NCI-H1694 treated with DMSO at 0.1 percent for 48 hours (cell line): ENCODE measurements at places on chromosomes 4 and X.

- no peak for DNase-seq
Observed at GRCh38 chr4:116427666-116428065, 657.7 kb downstream of the TRAM1L1 start.

DNA sequence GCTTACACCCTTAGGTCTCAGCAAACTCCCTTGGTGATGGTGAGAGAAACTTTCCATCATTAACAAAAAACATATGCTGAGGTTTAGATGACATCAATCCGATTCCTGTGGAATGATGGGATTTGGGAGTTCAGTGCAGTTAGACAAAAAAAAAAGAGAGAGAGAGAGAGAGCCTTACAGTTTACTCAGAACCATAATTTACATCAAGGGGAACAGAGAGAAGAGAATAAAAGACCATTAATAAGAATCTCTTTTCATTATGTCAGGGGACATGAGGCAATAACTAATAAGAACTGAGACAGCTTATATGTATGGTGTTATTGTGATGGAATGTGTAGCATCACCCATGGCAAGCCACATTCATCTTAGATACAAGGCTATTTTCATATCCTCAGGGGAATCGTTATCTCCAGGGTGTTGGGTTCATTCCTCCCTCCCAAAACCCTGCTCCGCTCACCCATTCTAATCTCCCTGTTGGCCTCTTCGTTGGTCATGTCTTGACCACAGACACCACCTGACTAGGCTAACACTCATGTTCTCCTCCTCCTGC lies 175.7 kb upstream of the MXRA5 start:
- DNase-seq: no peak

DNA sequence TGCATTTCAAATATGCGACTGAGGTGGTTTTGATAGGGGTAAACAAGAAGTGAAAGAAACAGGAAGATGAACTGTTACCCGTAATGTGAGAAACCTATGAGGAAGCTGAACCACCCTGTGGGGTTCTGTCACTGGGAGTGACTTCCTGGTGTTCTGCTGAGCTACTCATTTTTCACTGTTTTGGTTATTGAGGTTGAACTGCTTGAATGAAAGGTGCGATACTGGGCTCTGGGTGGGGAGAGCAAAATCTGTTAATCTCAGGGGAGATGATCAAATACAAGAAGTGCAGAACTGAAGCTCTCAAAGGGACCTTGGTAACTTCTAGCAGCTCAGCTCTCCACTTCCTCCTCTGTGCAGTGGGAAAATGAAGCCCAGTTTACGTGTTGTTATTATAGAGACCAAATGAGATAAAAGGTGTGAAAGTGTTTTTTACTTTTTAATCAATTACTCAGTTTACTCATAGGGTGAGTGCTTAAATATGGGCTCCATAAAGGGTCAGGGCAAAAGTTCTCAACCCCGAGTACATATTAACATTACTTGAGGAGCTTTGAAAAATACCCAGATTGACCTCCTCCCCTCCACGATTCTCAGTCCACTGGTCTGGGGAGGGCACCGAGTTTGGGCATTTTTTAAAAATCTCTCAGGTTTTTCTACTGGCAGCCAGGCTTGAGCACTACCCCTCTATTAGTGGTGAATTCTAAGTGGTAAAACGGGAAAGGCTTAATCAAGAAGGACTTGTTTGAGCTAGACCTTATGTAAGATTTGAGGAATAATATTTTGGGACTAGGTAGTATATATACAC lies 66.7 kb downstream of the COQ2 start:
- no peak for DNase-seq

DNA sequence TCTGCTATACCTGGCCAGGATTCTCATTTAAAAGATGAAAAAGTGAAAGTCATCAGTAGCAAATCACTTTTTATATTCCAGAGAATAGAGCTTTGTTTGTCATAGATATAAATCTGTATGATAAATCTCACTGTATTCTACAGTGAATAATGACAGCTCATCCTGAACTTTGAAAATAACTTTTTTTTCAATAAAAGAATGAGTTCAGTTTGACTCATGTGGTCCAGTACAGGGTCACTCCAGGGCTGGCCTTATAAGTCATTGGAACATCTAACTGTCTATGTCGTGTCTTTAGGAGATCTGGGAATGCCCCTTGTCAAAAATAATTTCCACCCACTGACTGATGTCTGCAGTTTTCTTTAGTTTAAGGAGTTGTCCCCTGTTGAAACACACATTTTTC lies 18.5 kb upstream of the CXCL8 start:
- no peak for DNase-seq

DNA sequence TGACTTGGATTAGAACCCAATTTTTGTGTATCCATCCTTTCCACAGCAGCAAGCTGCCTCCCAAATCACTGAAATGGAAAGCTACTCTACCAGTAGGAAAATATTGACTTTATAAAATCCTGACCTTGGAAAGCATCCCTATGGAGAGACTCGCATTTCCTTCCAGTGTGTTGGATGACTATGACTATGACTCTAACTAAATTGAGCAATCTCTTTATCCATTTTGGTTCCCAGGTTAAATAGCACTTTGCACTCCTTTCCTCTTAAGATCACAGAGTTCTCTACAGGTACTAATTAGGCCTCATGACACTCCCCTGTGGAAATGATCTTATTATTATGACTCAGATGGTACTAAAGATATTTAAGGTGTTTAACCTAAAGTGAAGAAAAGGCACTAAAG lies 431.8 kb downstream of the PPARGC1A start:
- no peak for DNase-seq

DNA sequence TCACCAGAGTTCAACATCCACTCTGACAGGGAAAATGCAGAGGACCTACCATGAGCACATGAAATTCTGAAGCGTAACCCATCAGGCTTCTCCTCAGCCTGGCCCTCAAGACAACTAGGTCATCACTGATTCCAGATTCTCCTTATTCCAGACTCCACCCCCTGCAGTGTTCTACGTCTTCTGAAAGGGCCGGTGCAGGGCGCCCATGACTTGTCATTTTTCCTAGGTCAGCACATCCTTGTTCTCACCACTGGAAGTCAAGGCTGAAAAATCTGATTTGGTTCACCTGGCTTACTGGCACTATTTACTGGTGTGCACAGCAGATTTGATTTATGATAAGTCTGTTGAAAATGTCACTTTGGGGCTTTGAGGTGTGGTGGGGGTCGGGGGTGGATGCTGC lies 140.9 kb upstream of the KLF3 start:
- no peak for DNase-seq

DNA sequence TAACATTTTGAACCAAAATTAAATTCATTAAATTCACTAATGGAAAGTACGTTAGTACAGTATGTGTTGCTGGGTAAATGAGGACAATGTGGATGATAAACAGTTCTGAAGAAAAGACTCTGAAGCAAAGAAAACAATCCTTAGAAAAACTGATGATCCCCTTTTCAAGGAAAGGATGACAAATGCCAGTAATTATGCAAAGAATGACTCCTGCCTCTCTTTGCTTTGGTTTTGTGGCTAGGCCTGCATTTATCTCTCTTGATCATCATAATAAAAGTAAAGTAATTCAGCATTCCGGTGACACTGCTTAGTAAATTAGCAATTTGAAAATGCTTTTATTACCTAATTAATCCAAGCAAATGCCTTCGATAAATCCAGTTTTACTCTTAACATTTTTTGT lies 652.2 kb upstream of the DIPK2B start:
- DNase-seq: no peak

GRCh38 chrX:150044556-150044955 lies 106.3 kb upstream of the EOLA2 start:
- DNase-seq: no peak
